Stimulated activated CD8-positive, alpha-beta memory T cell treated with anti-CD3 and anti-CD28 coated beads, Interleukin-7, amount 100 ng/mL, for 1 hour (primary cell): ENCODE measurements at places on chromosomes 7 and 10.
A peak's percentile ranks its signal among the peaks of the same experiment; 100 is the strongest.

DNA sequence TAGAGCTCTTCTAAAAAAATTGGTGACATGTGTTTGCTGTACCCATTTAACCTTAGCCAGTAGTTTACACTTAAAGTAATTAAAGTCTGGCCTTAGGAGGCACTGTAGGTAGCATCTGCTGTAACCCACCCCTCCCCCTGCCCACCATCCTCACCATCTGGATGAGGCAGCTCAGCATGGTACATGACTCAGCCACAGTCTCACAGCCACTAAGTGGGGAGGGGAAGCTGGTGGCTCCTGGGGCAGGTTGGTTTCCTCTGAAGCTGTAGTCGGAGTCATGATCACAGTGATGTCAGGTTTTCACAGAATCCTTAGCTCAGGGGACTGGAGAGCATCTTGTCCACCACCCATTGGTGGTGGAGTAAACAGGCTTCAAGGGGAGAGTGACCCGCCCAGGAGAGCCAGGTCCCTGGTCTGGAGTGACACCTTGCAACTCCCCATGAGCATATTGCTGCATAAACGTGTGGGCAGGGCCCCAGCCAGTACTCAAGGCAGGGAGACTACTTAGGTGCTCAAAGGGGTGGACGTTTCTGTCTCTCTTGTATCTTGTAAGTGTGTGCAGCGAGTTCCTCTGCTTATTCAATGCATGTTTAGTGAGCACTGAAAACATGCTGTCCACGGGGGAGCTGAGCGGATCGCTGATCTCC is 125.9 kb downstream of the GRK5 start:
- no peak for DNase-seq

DNA sequence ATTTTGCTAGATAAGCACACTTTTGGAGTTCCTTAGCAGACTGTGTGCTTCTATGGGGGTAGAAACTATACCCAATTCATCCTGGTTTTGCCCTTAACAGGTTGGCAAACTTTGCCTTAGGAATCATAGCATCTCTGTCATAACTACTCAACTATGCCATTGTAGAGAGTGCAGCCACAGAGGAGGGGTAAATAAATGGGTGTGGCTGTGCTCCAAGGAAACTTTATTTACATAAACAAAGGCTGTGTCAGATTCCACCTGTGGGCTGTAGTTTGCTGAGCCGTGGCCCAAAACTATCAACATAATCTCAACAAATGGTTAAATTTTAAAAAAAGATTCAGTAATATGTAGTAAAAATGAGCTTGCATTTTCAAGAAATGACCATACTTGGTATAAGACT is 51.6 kb upstream of the LAMB1 start:
- no peak for DNase-seq

DNA sequence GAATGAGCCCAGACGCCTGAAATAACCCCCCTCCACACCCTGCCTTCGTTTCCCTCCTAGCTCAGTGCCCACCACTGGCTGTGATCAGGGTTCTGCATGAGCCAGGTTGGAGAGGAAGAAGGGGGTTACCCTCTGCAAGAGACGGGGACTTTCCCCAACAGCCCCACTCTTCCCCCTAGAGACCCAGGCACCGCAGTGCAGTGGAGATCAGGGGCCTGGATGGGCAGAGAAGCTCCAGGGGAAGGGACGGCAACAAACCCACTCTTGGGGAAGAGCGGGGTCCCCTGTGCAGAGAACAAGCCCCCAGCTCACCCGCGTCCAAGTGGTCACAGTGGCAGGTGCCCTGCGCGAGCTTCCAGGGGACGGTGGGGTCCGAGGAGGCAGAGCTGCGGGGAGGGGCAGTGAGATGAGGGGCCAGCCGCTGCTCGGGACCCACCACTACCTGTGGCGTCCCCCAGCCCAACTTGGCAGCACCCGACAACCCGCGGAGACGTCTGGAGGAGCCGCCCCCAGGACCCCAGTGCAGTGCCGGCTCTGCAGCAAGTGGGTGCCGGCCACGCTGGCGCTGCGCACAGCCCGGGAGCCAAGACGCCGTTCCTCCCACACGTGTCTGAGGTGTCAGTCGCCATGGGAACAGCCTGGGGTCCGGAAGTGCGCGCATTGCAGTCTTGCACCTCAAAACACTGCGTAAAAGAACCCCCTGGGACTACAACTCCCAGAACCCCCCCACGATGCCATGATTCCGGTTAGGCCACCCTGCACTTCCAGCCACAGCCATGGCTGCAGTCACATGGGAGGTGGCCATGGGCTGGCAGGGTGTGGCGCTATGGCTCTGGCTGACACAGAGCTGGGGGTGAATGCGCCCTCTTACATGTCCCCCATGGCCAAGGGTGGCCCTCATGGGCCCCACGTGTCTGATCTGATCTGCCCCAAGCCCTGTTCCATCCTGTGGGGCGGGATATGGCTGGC is 45.8 kb upstream of the WIPI2 start:
- DNase-seq, result peak; percentile 45

DNA sequence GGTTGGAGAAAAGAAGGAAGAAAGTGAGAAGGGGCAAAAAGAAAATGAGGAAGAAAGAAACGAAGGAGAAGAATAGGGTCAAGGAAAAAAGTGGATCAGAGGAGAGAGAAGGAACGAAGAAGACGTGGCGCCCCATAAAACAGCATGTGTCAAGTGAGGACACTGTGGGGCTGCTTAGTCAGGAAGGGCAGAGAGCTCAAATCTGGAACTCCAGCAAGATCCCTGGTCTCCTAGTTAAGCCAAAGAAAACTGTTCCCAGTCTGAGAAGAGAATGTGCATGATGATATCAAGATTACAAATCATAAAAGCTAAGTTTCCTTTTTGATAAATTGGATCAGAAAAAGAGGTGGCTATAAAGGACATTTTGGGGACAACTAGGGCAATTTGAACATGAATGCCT is 33.0 kb downstream of the CREB3L2 start:
- DNase-seq, result no peak

GRCh38 chr10:14016931-14017333 is 313.8 kb downstream of the FRMD4A start:
- no peak for DNase-seq

GRCh38 chr10:59962756-59963155 is 56.4 kb upstream of the CCDC6 start:
- no peak for DNase-seq

GRCh38 chr7:83148776-83149175 is 13.9 kb downstream of the PCLO start:
- no peak for DNase-seq

GRCh38 chr10:47152861-47153349 is 147.1 kb upstream of the GDF10 start:
- no peak for DNase-seq

- DNase-seq, result no peak
Observed at GRCh38 chr10:21385536-21385935, 139.9 kb downstream of the SKIDA1 start.

DNA sequence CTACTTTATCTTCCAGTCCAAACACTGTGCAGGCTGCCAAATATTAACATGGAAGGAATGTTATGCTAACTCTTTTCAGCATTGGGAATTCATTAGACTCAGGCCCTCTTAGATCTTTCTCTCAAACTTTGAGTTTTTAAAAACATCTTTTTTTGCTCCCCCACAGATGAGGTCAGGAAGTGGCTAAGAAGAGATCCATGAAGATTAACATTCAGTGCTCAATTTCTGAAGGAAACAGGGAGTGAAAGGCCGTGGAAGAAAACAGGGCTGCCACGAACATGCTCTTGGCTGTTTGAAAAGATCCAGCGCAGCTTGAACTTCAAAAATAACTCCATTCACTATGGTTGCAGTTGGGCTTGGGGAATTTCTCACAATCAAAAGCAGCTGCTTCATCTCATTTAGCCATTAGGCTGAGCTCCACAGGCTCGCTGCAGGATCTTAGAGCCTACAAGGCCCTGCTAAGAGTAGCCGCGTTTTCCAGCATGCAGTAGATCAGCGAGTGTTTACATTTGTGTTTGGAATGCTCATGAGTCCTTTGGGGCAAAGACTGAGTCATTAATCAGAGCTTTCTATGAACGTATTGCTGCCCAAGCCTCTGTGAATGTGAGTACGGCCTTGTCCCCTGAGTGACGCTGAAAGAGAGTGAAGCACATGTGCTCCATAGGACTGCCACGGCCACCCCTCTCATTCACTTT is 41.2 kb upstream of the TNS3 start:
- no peak for DNase-seq

DNA sequence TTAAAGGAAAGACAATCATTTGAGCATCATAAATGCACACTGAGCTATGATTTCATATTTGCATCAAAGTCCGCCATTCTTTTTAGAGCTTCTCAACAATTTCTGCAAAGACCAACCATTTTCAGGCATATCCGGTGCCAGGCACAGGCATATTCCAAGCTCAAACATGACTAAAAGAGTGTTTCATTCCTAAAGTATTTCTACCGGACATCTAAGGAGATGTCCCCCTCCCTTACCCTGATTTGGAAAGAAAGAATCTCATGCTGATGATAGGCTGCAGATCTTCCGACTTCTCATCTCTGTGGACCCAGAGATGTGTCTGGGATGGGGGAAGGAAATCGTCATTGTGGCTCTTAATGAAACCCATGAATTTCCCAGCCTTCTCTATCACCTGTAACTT is 600.5 kb upstream of the MGMT start:
- DNase-seq, result no peak

DNA sequence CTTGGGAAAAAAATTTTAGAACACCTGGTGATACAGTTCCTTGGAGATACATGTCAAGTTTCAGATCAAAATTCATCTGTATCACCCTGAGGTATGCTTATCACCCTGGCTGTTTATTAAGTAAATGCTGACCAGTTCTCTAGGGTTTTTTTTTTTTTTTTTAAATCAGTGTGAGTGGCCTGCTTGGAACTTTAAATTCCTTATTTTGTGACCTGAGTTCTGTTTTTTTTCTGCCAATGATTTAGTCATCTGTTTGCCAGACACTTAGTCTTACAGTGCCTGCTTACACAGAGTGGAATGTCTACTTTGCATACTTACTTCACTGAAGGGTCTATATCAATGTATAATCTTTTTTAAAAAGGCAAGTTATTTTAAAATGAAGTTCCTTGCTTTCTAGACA is 1.8 kb downstream of the TSPAN13 start:
- no peak for DNase-seq

- no peak for DNase-seq
Observed at GRCh38 chr10:93707623-93708022, 5.2 kb upstream of the FRA10AC1 start.

DNA sequence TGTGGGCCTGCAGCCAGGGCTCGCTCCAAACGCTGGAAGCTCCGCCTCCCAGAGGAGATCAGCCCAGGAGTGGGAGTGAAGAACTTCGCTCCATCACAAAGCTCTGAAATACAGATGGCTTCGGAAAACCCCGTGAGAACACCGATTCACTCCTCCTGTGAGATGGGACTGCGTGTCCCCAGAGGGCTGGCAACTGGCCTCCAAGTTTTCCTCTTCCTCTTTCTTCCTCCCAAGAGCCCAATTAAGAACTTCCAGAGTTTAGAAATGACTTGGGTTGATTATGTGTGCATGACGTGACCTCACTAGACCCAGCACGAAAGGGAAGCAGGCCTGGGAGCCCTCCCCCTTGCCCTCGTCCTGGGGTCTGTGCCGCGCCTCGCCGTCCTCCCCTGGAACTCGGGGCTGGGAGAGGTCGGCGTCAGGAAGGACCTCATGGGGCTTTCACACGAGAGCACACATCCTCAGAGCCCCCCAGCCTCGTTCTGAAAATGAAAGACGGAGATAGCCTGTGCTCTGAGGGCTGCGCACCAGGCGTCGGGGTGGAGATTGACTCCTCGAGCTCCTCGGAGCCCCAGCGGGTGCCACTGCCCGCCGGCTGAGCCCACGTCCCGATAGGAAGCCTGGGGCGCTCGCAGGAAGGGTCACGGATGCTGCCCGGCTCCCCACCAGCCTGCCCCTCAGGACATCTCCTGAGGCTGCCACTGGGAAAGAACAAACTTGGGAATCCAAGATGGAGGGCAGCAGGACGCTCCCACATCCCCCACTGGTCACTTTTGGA is 37.8 kb downstream of the PTPRN2 start:
- DNase-seq, result no peak

DNA sequence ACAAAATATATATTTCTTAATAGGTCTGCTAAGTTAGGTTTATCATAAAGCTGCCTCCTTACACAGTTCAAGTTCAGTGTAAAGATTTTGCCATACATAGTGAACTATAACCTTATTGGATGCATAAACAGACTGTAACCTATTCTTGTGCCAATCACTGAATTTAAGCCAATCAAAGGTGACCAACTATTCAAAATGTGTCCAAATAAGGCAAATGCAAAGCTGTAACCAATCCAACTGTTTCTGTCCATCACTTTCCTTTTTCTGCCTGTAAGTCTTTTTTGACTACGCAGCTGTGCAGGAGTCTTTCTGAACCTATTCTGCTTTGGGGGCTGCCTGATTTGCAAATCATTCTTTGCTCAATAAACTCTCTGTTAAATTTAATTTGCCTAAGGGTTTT is 11.6 kb upstream of the DNMBP start:
- DNase-seq, result no peak

DNA sequence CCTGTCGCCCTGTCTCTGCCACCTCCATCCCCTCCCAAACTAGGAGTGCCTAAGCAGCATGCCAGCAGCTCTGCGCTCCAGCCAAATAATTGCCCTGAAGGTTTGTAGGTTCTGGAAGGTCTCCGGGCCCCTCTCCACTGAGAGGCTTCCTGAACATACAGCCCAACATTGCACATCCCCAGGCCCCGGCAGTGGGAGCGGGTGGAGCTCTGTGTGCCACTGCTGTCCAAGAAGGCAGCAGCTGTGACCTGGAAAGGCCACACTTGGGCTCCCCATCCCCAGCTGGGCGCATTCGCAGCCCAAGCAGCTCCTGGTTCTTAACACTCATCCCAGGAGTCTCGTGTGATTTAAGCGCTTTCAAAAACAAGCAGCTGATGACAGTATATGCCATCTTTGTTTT is 95.7 kb downstream of the COL13A1 start:
- DNase-seq, result no peak

DNA sequence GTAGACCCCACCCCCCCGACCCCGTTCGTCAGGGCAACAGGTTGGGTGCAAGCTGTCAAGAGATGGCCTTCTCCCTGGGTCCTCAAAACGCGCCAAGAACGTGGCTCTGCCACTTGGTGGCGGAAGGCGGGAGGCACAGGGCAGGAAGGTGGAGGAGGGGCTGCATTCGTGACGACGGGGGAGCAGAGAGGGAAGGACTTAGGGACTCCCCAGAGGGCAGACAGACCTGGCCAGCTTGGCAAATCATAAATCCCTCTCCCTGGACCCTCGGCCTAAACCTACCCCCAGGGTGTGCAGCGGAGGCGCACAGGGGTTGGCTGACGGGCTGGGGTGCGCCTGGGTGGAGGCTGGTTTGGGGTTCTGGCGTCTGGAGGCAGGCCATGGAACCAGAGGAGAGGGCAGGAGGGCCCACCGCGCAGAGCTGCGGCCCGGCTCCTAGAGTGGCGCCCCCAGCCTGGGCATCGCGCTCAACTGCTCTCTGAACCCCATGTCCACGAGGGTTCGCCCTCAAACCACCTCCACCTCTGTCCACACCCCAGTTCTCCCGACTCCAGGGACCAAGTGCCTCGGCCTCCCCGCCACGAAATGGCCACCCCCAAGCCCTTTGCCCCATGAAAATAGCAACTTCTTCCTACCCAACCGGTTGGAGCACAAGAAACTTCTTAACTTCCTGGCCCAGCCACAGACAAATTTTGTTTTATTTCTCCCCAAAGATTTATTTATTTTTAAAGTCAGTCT is 10.8 kb upstream of the GATA3 start:
- DNase-seq, result no peak
